ENCODE measurements at places on chromosomes 13 and 19.

DNA sequence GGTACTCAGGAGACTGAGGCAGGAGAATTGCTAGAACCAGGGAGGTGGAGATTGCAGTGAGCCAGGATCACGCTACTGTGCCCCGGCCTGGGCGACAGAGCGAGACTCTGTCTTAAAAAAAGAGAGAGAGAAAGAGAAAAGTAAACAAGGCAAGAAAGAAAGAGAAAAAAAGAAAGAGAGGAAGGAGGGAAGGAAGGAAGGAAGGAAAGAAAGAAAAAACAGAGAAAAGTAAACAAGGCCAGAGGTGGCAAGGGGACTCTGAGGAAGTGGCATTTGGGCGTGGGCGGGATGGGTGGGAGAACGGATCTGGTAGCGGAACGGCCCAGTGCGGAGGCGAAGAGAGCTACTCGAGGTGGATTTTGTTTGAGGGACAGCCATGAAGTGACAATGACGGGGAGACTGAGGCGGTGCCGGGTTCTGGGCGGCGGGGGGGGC is 7.5 kb upstream of the ARRDC2 start:
- no peak for DNase-seq

- no peak for DNase-seq
Observed at GRCh38 chr13:66887088-66887487, 343.0 kb downstream of the PCDH9 start.

DNA sequence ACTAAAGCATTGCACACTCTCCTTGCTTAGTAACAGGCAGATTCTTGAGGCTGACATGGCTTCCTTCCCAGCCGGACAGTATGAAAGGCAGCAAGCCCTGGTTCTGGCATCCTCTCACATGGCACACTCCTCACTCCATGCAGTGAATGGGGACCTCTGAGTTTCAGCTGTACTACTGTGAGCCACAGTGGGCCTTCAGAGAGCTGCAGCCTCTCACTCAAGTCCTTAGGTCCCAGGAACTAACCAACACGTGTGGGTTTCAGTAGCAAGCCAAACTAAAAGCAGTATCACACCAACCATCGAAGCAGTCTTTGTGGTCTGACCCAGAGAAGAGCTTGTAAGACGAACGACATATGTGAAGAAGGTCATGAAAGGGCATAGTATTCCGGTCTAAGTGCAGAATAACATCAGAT is 128.2 kb downstream of the TBC1D4 start:
- DNase-seq: no peak

DNA sequence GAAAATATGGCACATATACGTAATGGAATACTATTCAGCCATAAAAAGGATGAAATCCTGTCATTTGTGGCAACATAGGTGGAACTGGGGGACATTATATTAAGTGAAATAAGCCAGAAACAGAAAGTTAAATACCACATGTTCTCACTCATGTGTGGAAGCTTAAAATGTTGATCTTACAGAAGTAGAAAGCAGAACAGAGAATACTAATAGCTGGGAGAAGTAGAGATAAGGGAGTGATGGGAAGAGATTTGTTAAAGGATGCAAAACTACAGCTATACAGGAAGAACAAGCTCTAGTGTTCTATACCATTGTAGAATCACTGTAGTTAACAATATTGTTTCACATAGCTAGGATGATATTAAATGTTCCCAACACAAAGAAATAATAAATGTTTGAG is 68.1 kb downstream of the RUBCNL start:
- DNase-seq: no peak

DNA sequence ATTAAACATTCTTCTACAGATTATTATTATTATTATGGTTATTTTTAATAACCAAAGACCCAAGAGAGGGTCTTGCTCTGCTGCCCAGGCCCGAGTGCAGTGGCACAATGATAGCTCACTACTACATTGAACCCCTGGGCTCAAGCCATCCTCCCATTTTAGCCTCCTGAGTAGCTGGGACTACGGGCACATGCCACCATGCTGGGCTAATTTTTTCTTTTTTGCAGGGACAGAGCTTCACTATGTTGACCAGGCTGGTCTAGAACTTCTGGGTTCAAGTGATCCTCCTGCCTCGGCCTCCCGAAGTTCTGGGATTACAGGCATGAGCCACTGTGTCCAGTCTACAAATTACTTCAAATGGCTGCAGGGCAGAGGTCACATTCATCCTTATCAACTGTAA is 179.8 kb downstream of the KCNRG start:
- no peak for DNase-seq

GRCh38 chr13:75800545-75800944 is 164.4 kb downstream of the LMO7 start:
- no peak for DNase-seq
